ENCODE measurements at places on chromosomes 5 and 9. TPM values are rescaled to one million over a fixed set of nuclear protein-coding genes. Genes with fewer than 3 reads are reported as not detected.

The ARAP3 gene
- 8.4 TPM for total RNA-seq

The FAM221B gene
- total RNA-seq, result 1.1 TPM

The IFT74 gene
- 15.5 TPM for total RNA-seq

The TLR4 gene
- total RNA-seq, result 2.7 TPM

The ZNG1F gene
- total RNA-seq, result 15.8 TPM

The FREM1 gene
- 8.6 TPM for total RNA-seq

The DAB2 gene
- total RNA-seq, result 91.6 TPM

The LHFPL2 gene
- 17.9 TPM for total RNA-seq

The AQP3 gene
- 33.1 TPM for total RNA-seq

The DENND4C gene
- 54.1 TPM for total RNA-seq

The IL31RA gene
- not detected for total RNA-seq

The GFPT2 gene
- 1.1 TPM for total RNA-seq

The BNIP1 gene
- total RNA-seq, result 9.0 TPM

The GPRIN1 gene
- 3.3 TPM for total RNA-seq

The MARCOL gene
- not detected for total RNA-seq

The VLDLR gene
- 38.1 TPM for total RNA-seq

The C5orf52 gene
- not detected for total RNA-seq

The KLHL3 gene
- 7.5 TPM for total RNA-seq

The ARID3C gene
- 0.26 TPM for total RNA-seq

The CCNO gene
- 1.6 TPM for total RNA-seq

The SERINC5 gene
- total RNA-seq, result 59.0 TPM

The TXNDC8 gene
- total RNA-seq, result not detected

The EIF4E1B gene
- not detected for total RNA-seq

The PCDHGA3 gene
- 0.27 TPM for total RNA-seq

The PCDH12 gene
- total RNA-seq, result not detected

The BTNL3 gene
- 0.82 TPM for total RNA-seq

The TRPM3 gene
- 1.6 TPM for total RNA-seq

The POMT1 gene
- total RNA-seq, result 48.7 TPM

The SPATA31A3 gene
- total RNA-seq, result not detected

The SMARCA2 gene
- 131 TPM for total RNA-seq

The GADD45G gene
- 10.9 TPM for total RNA-seq

The PLAC8L1 gene
- 0.95 TPM for total RNA-seq

The ACOT12 gene
- 0.74 TPM for total RNA-seq

The PCDHA12 gene
- total RNA-seq, result 10.2 TPM

The SPATA6L gene
- total RNA-seq, result 4.7 TPM

The PCDHGA5 gene
- 0.39 TPM for total RNA-seq

The KIAA0825 gene
- total RNA-seq, result 3.1 TPM

The SLC2A8 gene
- 40.2 TPM for total RNA-seq

The INSL6 gene
- total RNA-seq, result not detected

The AIF1L gene
- 44.1 TPM for total RNA-seq

The CDC25C gene
- 4.1 TPM for total RNA-seq

The LURAP1L gene
- total RNA-seq, result 8.7 TPM

The ELOVL7 gene
- total RNA-seq, result 24.3 TPM

The OSMR gene
- total RNA-seq, result 1.3 TPM

The TGFBI gene
- 302 TPM for total RNA-seq

The CDKN2B gene
- 18.4 TPM for total RNA-seq

The TRAF2 gene
- total RNA-seq, result 19.4 TPM

The PTGR1 gene
- 75.4 TPM for total RNA-seq

The MSX2 gene
- total RNA-seq, result 69.7 TPM

The SLC23A1 gene
- total RNA-seq, result 1.6 TPM

The DNAI1 gene
- 4.4 TPM for total RNA-seq

The SPOCK1 gene
- 45.1 TPM for total RNA-seq
